NCI-H187 treated with DMSO at 0.1 percent for 48 hours (cell line): ENCODE measurements at places on chromosomes 5 and 9.
A peak's percentile ranks its signal among the peaks of the same experiment; 100 is the strongest.

- DNase-seq: peak; percentile 6
Measured at GRCh38 chr9:100595391-100596199, 17.7 kb downstream of the CAVIN4 start.

DNA sequence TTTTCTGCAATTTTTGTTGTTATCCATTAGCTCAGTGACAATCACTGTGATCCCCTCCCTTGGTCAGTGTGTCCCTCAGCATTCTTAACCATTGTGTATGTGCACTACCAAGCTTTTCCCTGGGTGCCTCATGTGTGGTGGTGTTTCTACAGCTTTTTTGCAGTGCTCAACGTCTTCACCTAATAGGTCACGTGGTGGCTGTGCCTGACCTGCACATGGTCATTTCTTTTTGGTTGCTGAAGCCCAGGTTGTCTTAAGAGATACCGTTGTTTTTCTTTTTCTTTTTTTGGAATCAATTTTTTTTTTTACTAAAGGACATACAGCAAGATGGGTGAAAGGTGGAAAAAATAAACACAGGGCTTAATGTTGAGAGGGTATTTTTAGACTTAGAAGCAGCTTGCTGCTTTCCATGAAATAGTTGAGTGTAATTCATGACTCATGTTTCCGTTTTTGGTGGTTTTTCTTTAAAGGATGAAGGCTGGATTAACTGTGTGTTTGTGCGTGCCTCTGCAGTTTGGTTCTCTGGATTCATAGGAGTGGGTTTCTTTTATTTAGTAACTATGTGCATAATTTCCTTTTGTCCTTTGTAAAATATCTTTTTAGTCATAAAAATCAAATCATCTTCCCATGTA lies 22.2 kb downstream of the SH3GL2 start:
- DNase-seq: no peak

GRCh38 chr5:14925326-14925725 lies 53.7 kb upstream of the ANKH start:
- DNase-seq: no peak

DNA sequence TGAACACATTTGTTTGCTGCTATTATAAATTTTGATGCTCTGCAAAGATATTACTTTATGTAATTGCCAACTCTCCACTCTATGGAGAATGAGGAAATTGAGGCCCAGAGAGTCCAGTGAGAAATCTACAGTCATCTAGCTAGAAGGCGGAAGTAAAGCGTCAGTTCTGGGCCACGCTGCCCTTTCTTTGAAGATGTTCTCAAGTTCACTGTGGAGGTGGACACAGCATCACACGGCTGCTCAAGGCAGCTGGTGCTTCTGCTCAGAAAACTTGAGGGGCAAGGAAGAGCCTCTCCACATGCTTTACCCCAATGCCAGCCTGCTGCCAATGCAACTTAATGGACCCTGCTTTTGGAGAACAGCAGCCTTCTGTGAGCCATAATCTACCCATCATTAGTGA lies 96.3 kb downstream of the TTLL11 start:
- no peak for DNase-seq

- DNase-seq: no peak
Measured at GRCh38 chr9:92501671-92502393, 19.5 kb upstream of the ASPN start.

GRCh38 chr5:123735384-123735783 lies 223.4 kb downstream of the CSNK1G3 start:
- no peak for DNase-seq

GRCh38 chr9:29564564-29564963 lies 1991.3 kb upstream of the C9orf72 start:
- no peak for DNase-seq

DNA sequence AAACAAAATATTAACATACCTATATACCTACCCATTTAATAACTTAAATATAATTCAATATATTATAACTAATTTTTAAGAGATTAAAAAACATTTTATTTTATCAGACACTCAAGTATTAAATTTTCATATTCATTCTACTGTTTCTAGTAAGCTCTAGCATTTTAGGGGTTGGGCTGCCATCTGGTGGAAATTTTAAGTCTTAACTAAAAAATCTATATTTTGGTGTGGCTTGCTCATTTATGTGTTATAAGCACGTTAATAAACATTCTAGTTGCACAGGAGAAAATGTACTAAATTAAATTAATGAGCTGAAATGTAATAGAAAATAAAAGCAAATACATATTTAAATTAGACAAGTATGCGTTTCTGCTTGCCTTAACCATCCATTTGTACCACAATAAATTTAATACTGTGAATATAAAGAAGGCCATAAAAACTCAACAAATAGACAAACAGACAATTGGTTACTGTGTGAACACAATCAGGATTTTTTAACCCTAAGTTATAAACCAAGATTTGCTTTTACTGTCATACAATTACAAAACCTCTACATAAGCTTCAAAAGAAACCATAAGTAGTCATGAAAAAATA lies 1728.3 kb upstream of the CDH9 start:
- no peak for DNase-seq

DNA sequence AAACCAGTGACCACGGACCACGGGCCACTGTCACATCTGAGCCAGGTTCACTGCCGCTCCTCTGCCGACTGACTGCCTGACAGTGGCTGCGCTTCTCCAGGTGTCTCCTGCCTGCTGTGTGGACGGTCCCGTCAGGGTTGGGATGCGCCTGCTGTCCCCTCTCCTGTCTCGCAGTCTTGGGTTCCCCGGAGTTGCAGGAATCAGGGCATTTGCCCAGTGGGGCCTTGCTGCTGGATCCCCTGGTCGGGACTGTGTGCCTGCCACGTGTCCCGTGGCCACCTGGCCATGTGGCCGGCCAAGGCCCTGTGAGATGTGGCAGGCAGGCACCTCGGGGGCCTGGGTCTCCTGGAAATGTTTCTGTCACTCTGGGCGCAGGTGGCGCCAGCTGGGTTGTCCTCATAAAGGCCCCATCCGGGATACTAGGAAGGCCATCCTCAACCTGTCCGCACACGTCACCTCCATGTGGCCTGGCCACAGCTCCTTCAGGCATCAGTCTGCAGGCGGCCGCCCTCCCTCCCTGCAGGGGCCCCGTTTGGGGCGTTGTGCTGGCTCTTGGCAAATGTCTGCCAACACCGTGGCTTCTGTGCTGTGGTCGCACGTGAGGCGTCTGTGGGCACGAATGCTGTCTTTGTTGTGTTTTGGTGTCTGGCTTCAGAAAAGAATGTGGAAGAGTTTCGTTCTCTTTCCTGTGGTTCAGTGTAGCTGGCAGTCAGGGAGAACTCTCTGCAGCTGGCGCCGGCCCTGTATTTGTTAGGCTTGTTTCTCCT lies 6.4 kb upstream of the TOR4A start:
- no peak for DNase-seq

GRCh38 chr5:406041-406440 lies 36.9 kb upstream of the EXOC3 start:
- DNase-seq: no peak

- DNase-seq: no peak
Measured at GRCh38 chr5:150137168-150137957, 18.3 kb downstream of the PDGFRB start.

- no peak for DNase-seq
Measured at GRCh38 chr5:13843175-13843846, 101.2 kb downstream of the DNAH5 start.

- DNase-seq: no peak
Measured at GRCh38 chr5:60636001-60636400, 64.0 kb downstream of the DEPDC1B start.

DNA sequence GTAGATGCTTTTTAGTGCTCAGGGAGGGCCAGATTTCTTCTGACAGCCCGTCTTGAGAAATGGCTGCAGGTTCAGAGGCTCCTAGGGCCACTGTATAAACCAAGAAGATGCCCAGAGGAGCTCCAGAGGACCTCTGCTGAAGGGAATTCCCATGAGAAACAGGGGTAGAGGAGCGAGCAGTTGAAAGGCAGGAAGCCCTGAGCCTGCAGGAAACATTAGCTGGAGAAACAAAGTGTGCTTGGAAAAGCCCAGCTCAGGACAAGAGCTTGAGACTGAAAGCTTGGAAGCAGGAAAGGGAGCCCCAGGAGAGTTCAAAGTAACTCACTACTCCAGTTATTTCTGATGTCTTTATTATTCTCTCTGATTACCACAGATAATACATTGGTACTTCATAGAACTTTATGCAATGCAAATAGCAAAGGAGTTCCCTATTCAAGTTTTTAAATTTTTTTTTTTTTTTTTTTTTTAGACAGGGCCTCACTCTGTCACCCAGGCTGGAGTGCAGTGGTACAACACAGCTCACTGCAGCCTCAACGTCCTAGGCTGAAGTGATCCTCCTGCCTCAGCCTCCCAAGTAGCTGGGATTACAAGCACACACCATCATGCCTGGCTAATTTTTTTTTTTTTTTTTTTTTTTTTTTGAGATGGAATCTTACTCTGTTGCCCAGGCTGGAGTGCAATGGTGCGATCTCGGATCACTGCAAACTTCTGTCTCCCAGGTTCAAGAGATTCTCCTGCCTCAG lies 16.5 kb downstream of the HBEGF start:
- DNase-seq: no peak

DNA sequence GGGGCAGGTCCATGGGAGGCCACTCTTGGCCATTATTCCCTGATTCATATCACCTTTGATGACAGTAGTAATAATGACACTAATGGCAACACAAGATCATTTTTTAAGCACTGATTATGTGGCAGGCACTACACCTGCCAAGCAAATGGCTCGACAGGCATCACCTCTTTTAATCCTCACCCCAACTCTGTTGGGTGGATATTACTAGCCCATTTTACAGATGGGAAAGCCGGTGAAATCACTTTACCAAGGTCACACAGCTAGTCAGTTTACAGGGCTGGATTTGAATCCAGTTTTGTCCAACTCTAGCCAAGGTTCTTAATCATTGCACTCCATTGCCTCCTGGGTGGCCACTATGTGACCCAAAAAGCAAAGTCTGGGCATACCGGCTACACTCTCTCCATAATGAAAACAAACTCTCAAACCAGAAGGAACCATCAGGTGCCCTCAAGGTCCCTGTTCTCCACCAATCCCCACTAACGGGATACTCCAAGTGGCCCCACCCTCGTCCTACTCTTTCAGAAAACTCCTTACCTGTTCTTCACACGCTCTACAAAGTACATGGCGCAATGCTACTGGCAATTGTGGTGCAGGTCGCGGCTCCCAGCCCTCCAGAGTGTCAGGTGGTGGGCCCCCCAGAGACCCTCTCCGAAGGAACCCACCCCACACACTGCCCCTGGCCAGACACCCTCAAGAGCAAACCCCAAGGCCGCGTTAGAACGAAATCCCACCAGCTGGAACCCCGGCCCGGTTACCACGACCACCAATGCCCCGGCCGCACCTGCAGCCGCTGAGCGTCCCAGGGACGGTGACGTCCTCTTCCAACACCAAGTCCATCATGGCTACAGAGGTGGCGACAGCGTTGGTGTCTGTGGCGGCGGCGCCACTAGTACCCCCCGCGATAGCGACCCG lies 572 bp downstream of the CDK5RAP2 start:
- no peak for DNase-seq

DNA sequence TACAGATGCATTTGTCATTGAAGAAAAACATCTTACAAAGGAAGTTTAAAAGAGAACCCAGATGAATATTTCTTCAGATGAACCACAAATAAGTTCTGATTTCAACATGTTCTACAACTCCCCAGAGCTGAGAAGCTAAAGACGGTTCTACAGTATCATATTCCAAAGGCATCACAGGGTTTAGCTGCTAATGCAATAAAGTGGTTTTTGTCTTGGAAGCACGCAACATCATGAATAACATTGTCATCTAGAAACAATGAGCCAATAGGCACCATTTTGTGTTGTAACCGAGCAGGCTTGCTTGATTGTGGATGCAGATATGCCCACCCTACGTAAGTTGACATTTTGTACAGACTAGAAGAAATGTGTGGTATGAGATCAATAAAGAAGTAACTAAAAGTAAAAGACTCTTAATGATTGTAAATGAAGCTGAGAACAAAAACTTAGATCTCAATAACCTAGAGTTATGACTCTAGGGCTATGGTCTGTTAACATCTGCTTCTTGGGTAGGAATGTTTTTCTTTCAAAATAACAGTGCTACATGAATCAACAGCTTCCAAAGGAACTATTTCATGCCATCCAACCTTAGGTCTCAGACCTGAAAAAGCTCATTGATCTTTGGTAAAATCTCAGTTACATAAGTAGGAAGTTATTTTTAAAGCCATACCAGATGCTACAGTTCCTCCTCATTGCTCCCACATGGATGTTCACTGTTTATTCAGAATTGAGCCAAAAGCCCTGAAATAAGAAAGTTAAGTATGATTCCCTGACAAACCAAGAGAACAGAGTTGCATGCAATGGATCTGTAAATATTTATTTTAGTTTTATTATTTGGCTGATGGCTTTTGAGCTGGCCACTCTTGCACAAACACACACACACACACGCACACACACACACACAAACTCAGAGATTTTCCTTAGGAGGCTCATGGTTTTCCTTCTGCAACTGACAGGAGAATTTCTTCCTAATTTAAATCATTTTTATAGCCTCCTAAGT lies 118.7 kb upstream of the SLCO6A1 start:
- DNase-seq: no peak

DNA sequence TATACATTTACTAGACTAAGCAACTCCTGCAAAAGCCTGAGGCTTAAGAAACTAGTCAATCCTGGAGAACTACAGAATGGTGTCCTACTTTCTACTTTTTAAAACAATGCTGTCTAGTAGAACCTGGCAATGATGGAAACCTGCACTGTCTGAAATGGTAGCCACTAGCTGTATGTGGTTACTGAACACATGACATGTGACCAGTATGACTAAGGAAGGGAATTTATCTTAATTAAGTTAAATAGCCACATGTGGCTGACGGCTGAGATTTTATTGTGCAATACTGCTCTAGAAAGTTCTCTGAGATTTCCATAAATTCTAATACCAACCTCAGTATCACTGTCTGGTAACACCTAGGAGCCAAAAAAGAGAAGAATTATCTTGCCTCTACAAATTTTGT lies 44.9 kb upstream of the RAPGEF6 start:
- DNase-seq: no peak

- peak; percentile 22 for DNase-seq
Measured at GRCh38 chr9:34158362-34158869, 20.4 kb upstream of the UBAP1 start.

DNA sequence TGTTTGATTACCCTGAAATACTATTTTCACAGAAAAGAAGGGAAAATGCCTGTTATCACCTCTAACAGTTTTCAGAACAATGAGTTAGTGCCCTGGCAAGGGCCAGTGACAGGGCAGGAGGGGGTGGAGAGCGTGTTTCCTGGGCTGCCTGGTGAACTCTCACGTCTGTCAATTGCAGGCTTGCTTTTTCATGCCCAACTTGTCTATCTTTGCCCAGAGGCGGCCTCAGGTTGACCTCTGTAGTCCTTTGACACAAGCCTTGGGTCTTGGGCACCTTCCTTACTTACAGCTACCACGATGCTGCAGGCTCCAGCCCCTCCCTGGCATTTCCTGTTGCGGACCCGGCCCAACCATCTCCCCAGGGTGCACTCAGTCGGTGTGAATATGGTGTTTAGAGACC lies 2.2 kb upstream of the CEL start:
- DNase-seq: no peak
